SK-N-DZ (cell line): ENCODE measurements at places on chromosomes 11 and 22.

- DNase-seq, result no peak
Measured at GRCh38 chr11:132042296-132042695, 671.9 kb downstream of the NTM start.

- DNase-seq, result peak; percentile 49
Measured at GRCh38 chr11:45658292-45658991, 7.0 kb downstream of the CHST1 start.

GRCh38 chr11:121478226-121478894 is 25.6 kb upstream of the SORL1-AS1 start:
- no peak for DNase-seq

- no peak for DNase-seq
Measured at GRCh38 chr11:19775622-19776021, 63.0 kb downstream of the NAV2 start.

DNA sequence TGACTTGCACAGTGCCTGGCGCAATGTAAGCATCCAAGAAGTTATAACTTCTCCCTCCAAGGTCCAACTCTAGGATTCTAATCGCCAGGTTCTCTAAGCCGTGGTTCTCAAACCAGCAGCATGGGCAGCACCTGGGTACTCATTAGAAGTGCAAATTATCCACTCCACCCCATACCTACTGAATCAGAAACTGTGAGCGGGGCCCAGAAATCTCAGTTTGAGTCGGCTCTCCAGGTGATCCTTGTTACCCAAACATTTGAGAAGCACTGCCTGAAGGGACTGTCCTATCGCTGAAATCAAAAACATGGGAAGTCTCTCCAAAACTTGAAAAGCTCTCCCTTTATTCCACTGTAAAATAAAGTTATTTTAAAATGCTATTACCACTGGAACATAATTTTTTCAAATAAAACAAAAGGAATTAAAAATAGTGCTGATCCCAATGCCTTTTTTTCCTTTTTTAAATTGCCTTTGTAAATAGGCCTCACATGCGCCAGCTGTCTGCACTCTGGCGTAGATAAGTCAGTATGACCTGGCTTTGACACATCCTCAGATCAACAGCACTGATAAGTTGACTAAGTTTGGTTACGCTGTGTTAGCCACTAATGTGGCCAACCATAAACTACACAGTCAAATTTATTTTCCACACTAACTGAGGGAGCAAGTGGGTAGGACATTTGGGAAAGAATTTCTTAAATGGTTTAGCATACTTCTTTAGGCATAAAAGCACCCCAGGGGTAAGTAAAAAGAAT is 8.4 kb upstream of the CTR9 start:
- peak; percentile 77 for DNase-seq

DNA sequence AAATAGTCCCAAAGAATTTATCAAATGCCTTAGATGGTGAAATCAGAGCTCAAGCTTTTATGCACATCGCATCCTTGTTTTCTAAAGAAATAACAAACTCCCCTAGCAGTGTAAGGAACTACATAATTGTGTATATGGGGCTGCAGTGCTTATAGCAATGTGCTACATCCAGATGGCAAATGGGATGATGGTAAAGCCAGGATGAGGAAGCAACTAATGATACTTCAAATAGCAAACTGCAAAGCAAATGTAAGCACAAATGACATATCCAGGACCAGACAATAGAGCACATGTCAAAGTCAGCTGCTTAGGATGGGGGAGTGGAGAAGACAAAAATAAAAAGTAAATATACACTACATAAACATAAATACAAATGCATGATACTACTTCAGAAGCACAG is 425.9 kb downstream of the OPCML start:
- no peak for DNase-seq

GRCh38 chr11:117096201-117096991 is 1.8 kb downstream of the SIK3 start:
- DNase-seq, result no peak

DNA sequence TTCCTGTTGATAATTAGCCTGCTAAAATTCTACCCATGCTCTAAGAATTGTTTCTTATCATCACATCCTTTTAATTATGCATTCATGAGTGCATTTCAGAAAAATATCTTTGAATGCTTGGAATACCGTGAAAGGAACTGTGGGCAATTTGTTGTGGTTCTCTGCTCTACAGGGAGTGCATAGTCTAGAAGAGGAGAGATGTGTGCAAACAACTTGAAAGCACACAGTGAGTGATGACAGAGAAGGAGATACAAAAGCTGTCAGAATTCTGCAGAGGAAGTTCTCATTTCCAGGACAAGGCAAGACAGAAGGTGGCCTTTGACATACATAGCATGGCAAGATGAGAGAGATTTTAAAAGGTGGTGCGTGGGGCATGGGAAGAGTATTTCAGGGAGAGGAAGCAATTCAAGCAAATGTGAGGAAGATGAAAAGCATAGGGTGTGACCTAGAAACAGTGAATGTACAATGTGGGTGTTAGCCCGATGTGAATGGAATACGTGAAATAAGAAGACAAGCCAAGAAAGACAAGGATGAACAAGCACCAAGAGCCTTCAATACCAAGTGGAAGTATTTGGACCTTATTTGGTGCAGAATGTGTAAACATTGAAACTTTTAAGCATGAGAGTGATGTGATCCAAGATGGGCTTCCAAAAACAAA is 5.0 kb downstream of the MMP8 start:
- DNase-seq, result no peak

- DNase-seq, result no peak
Measured at GRCh38 chr11:9740202-9740883, 76.5 kb downstream of the SWAP70 start.

DNA sequence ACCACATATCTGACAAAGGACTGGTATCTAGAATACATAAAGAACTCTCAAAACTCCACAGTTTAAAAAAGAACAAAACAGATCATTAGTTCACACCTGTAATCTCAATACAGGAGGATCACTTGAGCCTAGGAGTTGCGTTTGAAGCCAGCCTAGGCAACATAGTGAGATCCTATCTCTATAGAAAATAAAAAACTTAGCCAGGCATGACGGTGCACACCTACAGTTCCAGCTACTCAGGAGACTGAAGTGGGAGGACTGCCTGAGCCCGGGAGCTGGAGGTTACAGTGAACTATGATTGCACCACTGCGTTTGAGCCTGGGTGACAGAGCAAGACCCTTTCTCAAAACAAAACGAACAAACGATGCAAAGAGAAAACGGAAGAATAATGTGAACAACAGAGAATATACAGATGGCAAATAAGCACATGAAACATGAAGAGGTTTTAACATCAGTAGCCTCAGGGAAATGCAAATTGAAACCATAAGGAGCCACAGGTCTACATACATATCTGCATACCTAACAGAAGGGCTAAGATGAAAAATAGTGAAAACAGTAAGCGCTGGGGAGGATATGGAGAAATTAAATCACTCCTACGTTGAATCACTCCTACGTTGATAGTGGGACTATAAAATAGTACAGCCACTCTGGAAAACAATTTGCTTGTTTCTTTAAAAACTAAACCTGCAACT is 70.7 kb downstream of the DGCR2 start:
- DNase-seq, result no peak

- peak; percentile 16 for DNase-seq
Measured at GRCh38 chr11:58796333-58796732, 48.2 kb downstream of the GLYATL2 start.

DNA sequence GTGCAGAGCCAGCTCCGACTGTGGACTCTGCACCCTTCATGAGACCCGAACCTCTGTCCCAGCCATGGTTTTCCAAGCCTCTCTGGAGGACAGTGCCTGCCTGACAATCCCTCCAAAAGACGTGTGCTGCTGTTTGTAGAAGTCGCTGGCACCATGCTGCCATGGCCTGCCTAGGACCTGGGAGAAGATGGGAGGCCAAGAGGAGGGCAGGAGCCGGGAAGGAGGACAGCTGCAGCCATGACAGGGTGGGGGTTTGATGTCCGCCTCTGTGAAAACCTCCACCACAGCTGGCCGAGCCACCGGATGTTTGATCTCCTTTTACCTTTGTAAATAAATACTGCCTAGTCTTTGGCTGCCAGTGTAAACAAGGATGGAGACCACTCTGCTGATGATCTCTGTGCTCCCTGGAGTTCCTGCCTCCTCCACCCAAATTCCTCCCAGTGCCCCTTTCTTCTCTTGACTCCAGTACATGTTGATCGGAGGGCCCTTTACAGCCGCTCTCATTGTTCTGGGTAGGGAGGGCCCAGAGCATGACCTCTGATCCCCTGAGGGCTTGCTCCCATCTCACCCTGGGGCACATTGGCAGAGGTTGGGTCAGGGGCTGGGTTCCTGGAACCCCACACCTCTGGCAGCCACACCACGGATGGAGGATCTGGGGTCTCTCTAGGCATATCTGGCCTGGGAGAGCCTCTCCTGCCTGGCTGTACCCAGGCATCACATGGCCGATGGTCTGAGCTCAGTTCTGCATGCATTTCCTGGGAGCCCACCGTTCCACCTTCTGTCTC is 66.9 kb downstream of the BCR start:
- DNase-seq, result no peak

- no peak for DNase-seq
Measured at GRCh38 chr11:131932584-131933325, 562.3 kb downstream of the NTM start.

DNA sequence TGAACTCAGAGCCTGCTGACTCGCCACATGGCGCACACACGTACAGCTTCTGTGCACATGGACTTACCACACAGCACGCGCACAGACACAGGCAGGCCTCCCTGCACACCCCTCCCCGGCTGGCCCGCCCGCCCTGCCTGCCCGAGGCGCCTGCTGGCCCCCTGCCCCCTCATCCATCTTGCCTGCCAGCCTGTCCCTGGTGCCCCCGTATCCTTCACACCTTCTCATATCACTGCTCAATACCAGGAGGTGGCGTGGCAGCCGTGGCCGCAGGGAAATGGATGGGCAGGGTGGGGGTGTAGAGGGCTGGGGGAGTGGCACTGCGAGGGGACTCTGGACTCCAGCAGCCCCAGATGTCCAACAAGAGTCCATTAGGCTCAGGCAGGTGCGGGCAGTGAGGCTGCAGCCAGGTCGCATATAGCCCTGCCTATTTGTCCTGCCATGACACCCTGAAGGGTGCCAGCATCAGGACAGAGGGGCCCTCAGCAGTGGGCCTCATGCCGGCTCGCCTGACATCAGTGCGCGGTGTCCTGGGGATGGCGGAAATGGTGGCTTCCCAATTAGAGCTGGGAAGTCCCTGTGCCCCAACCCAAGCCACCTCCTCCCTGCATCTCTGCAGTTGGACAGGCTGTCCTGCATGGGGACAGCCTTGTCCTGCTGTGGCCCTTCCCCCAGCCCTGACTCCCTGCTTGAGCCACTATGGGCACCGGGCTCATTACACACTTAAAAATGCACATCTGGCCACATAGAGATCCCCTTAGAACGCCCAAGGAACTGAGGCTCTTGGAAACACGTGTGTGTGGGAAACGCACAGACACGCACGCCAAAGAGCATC is 2.0 kb upstream of the TBX10 start:
- DNase-seq, result no peak

- no peak for DNase-seq
Measured at GRCh38 chr11:61021661-61022212, 50.3 kb downstream of the CD6 start.

DNA sequence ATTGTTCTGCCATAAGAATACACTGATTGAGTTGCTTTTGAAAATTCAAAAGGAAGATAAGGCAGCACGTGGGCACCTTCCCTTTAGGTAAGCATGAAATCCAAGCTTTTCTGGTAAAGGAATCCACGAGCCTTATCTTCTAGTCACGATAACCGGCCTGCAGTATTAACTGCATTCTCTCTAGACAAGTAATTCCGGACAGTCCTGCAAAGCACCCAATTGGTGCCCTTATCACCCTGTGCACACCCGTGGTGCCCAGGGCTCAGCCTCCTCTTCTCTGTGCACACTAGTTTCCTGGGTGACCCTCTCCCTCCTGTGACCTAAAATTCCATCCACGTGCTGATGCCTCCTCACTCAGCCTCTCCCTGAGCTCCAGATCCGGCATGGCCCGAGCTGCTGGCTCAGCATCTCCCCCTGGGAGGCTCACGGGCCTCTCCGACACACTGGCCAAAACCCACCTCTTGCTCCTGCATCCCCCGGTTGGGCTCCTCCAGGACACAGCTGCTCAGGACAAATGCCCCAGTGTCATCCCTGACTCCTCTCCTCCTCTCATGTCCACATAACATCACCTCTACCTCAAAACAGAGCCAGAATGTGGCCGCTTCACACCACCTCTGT is 63.7 kb downstream of the PACSIN2 start:
- DNase-seq, result no peak
